ENCODE measurements at places on chromosomes 1 and 21.

DNA sequence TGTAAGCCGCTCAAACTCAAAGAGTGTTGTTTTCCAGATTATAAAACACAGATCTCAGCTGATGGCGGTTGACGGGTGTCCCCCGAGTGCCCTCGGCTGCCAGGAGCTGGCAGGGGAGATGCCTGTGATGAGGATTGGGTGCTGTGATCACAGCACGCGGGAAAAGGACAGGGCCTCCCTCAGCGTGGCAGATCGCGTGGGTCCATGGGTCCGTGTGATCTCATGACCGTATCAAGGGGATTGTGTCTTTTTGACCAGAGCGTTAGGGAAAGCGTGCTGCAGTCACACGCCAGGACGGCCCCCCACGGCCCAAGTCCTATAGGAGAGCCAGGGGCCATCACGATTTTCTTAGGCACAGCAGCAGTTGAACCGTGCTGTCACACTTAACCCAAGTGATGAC lies 51.9 kb downstream of the PDE9A start:
- DNase-seq = no peak

DNA sequence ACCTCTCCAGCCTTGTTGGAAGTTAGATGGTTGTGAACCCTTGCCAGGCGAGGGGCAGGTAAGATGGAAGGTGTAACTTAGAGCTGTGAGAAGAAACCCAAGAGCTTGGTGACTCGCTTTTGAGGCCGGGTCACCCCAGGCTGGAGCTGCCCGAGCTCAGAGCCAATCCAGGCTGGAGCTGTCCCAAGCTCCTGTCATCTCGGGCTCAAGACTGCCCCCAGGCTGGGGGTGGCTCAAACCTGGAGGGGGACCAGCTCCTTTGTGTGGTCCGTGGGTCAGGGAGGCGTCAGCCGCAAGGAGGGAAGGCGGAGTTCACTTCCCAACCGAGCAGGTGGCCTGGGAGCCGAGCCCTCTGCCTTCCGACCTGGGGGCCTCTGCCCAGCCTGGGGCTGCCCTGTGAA lies 2.0 kb downstream of the HUNK start:
- DNase-seq = no peak

- no peak for DNase-seq
These were observed 2.6 kb downstream of the PRDM2 start for GRCh38 chr1:13702425-13703127.

DNA sequence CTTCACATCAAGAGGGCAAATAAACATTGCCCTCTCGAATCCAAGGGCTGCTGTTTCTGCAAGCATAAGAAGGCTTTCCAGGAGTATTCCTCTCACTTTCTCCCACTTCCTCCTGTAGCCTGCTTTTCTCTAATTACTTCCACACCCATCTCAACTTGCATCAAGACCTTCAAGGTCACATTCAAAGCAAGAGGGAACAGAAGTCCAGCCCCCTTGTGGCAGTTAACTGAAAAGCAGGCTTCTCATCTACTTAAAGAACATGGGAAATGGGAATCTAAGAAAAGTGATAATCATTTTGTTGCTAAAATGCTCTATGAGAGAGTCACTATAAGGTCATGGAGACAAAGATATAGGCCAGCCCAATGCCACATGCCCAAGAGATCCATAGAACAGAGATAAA lies 874.4 kb downstream of the KCNT2 start:
- DNase-seq = no peak

GRCh38 chr21:21730512-21730911 lies 732.3 kb downstream of the NCAM2 start:
- DNase-seq = no peak

Measured in activated gamma-delta T cell (primary cell).